ENCODE measurements at places on chromosomes 3 and 15.

DNA sequence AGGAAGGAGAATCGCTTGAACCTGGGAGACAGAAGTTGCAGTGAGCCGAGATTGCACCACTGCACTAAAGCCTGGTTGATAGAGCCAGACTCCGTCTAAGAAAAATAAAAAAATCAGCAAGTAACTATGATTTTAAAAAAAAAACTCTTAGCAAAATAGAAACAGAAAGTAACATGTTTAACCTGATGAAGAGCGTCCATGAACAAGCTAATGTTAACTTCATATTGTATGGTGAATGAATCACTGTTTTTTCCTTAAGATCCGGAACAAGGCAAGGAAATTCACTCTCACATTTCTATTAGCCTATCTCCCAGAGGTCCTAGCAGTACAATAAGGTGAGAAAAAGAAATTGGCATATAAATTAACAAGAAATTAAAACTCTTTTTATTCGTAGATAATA, 69.0 kb downstream of the RFX7 start:
- no peak for DNase-seq

DNA sequence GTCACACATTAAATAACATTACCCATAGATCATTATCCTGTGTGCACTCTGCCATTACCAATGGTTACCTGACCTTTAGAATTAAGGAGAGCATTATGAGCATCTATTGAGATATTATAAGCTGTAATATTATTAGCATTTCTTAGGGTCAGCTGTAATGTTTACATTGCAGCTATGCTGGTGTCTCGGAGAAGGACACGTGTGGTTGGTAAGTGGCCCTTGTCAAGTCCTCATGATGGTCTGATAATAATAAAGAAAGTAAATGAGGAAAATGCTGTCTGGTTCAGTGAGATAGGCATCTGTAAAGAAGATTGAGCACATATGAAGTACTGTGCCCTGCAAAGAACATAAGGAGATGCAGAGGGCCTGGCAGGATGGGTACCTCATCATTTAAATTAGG, 71.7 kb upstream of the ARL6 start:
- DNase-seq: no peak

DNA sequence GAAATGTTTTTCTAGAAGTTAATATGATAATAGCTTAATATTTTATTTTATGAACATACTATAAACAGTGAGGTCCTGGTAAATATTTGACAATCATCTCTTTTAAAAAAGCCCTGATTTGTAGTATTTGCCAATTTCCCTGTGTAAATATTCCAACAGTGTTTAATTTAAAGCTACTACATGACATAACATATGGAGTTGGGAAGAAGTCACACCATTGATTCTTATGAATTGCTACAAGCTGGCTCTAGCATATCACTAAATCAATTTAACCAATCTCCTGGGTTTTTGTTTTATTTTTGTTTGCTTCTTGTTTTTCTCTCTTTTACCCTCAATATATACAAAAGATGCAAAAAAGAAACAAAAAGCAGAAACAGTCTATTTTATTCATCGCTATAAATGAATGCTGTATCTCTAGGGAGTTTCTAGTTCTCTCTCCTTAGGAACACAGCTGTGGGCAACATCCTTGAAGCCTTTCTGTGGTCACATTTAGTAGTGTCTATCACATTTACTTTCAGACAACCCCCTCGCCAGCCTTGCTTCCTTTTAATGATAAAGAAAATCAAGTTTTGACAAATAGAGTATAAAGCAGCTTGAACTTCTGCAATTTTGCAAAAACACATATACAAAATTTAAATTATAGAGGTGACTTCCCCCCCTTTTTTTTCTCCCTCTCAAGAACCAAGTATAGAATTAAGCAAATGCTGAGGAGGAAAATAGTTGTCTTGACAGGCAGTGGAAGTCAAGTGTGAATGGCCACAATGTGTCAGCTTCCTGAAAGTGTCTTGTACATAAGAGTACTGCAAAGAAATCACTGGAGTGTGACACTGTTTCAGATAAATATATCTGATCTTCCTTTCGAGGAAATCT, 21.4 kb downstream of the CCR1 start:
- DNase-seq: no peak

- DNase-seq: peak; percentile 96
Measured at GRCh38 chr3:124812291-124813265, 74.6 kb downstream of the ITGB5 start.

DNA sequence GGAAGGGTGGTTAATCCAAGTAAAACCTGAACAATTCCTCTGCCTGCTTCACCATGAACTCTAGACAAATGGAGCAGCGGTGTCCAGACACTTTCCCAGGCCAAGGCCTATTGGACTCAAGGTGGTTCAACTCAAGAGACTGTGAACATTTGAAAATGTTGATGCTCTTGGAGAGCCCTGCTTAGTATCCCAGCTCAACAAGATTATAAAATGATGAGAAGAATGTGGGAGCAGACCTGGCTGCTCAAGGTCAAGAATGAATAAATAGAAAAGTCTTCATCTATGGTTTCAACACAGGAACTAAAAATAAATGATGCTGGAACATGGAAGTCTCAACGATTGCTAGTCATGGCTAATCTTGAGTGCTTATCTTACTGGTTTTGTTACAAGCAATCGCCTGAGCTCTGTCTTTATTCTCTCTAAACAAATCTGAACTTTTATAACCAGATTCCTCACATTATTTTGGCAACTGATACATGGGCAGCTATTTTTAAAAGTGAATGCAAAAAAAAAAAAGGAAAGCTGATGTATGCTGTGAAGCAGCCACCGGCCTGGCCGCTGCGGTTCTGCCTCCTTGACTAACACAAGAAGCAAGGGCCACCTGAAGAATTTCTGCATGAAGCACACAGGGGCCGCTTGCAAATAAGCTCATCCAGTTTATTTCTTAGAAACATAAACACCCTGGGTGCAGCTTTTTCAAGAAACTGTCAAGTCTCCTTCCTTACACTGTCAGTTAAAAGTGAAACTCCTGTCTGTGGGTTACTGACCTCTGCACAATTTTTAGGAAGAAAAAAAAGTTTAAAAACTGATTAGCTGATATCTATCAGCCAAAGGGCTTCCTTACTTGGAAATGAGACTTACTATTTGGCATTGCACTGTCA, 120.1 kb upstream of the ARHGEF3 start:
- no peak for DNase-seq

- no peak for DNase-seq
Measured at GRCh38 chr15:66929843-66930402, 135.5 kb upstream of the SMAD3 start.

GRCh38 chr3:60967141-60967540, 284.1 kb downstream of the FHIT start:
- DNase-seq: no peak

- no peak for DNase-seq
Measured at GRCh38 chr15:48374472-48374871, 43.2 kb downstream of the DUT start.

DNA sequence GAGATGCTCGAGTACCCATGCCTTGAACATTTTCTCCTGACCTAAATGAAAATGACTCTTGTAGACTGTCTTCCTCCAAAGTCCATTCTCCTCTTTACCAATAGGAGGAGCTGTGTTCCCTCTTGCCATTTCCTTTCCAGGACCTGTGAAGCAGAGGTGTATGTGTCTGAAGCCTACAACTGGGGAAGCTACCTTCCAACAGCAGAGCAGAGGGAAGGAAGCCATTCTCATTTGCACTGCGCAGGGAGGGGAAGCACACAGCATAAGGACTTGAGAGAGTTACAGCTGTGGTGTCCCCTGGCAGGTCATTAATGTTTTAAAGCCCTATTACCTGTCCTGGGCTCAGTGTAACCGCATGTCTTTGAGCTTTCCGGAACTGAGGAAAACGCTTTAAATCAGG, 38.7 kb downstream of the HSPBAP1 start:
- peak; percentile 23 for DNase-seq

- DNase-seq: peak; percentile 22
Measured at GRCh38 chr3:79383402-79384012, 384.3 kb downstream of the ROBO1 start.

DNA sequence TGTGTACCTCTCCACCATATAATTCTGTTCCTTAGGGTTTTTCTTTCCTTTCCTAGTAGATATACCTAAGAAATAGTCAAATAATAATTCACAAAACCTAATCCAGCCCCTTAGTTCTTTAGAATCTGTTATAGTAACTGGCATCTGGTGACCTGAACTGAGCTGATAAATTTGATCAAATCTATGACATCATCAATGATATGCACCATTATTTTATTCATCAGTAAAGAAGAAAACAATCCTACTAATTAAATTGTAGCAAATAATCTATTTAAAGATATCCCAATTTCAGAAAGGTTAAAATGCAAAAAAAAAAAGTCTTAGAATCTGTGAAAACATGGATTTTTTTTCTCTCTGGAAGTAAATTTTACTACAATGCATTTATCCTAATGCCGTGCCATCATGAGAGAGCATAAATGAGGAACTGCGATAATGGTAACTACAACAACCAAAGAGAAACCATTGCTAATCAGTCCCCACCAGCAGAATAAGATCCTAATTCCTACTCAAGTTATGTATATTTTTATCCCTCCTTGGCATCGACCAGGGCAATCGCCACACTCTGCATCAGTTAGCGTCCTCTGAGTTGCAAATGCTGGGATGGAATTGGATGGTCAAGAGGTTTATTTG, 6.6 kb upstream of the MNS1 start:
- no peak for DNase-seq

DNA sequence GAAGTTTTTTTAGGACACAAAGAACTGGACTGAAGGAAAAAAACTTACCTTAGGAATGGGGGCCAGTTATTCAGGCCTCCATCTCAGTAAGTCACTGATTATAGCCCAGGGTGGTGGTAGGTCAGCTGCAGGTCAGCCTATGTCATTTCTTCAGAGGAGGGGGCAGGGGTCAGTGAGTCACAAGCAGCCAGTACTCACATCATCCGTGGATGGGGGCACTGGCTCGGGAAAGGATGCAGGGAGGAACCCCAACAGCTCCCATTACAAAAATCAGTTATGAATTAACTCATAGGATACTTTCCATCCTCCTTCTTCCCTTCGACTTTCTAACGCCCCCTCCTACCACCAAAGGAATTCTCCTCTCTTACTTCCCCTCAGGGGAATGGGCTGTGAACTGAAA, 578.3 kb downstream of the PDCD6IP start:
- no peak for DNase-seq

DNA sequence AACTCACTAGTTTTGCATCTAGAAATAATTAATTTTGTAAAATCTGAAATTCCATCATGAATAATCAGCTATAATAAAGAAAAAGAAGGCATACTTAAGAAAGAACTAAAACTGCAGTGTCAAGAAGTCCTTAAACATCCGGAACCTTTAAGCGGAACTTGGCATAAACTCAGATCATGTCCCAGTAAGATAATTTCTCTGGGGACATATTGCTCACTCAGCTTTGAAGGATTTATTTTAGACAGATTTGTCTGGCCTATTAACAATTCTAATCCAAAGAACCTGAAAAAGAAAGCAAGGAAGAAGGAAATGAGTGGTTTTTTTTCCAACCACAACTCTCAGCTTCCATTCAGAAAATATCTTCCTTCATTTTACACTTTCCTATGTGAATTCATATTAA, 850.3 kb downstream of the ROBO1 start:
- DNase-seq: no peak

DNA sequence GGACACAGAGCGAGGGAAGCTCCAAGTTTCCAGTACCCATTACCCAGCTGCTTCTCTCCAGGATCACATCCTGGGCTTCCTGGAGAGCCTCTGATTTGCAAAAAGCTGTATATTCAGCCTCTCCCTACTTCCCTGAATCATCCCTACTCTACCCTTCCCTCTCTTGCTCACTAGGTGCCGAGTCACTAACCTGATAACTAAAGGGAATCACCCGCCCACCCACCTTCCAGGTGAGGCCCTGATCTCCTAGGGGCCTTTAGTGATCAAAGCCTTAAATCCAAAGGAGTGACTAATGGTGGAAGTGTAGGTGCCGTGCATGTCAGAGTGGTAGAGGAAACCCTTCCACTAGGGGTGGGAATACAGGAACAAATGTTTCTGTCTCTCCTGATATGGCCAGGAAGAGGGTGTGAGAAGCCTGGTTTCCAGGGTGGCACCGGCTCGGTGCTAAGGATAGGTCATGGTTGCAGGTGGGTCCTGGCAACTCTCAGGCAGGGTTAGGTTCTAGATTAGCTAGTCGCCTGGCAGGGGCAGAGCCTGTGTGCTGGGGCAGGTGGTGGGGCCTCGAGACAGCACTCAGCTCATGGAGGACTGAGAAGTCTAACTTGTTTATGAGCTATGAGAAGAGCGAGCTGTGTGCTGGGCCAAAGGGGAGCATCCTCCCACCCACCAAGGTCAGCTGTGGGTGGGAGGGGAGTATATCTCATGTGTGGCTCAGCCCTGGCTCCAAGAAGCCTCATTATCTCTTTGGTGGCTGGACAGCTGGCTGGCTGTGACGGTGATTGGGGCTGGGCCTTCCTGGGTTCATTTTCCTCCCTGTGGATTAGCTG, 10.1 kb downstream of the SEMA7A start:
- DNase-seq: no peak

- DNase-seq: no peak
Measured at GRCh38 chr3:119311081-119311925, 17.1 kb downstream of the ARHGAP31 start.

DNA sequence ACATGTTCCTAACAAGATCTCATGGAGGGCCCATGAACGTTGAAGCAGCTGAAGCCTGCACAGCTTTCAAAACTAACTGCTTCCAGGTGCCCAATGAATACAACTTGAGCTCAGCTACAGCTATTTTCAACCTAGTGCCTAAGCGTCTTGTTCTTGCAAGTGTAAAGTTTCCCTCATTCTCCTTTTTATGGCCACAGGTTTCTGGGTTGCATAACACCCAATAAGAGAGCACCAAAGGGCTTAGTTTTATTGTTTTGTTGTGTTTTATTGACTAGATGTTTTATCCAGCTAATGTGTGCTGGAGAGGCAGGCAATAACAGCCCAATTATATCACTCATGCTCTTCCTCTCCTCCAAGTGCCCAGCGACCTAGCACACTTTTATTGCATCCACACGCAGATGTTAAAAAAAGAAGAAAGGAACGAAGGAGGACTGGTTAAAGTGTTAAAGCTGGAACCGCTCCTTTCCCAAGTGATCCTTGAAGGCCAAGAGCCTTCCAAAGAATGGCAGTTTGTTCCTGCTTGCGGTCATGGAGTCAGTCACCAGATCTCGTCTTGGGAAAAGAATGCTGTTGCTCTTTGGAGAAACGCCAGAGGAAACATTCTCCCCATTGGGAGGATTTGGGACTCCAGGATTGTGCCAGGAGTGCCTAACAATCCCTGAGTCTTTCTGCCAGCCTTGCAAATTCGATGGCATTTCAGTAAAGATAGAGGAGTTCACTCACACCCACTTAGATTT, 156.9 kb downstream of the MEX3B start:
- DNase-seq: peak; percentile 64

GRCh38 chr15:66773129-66773873, 71.3 kb downstream of the SMAD6 start:
- DNase-seq: no peak

GRCh38 chr15:68315035-68315434, 37.5 kb downstream of the FEM1B start:
- DNase-seq: no peak

GRCh38 chr3:123640740-123641462, 56.0 kb upstream of the HACD2 start:
- no peak for DNase-seq

DNA sequence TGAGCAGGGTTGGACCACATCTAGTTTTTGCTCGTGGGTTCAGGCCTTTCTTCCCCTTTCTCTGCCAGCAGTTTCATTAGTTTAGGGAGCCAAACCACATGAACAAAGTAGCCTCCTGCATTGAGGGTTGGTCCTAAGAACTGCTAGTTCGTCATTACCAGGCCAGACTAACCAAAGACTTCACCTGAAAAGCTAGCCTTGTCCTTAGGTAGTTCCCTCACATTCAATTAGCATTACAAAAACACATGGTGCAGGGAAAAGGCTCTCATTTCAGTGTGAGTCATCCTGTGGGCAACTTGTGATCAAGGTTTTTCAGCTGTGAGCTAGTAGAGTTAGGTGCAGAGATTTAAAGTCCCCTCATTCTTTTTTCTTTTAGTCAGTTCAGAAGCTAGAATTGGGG, 279.3 kb upstream of the CTNNB1 start:
- peak; percentile 80 for DNase-seq
